ENCODE measurements at places on chromosomes 3 and 15. TPM values are rescaled to one million over a fixed set of nuclear protein-coding genes. Genes with fewer than 3 reads are reported as not detected.

The CPEB1 gene
- not detected for total RNA-seq

The WDR49 gene
- 0.47 TPM for total RNA-seq

The AGBL1 gene
- not detected for total RNA-seq

The ZNF501 gene
- total RNA-seq: 3.6 TPM

The U2SURP gene
- total RNA-seq: 123 TPM

The RTP3 gene
- total RNA-seq: not detected

The CPLX3 gene
- total RNA-seq: 0.19 TPM

The SEMA3B gene
- 0.37 TPM for total RNA-seq

GRCh38 chr3:73070675-73071575 is 9.5 kb downstream of the EBLN2 start:
- DNase-seq: no peak
- H3K27me3 ChIP-seq: no peaks in the 10 kb centered on the region
- H3K4me1 ChIP-seq: peaks cover 24% of the 10 kb centered on the region
- H3K36me3 ChIP-seq: peaks cover 4% of the 10 kb centered on the region
- H3K4me3 ChIP-seq: no peak overlapping the region

DNA sequence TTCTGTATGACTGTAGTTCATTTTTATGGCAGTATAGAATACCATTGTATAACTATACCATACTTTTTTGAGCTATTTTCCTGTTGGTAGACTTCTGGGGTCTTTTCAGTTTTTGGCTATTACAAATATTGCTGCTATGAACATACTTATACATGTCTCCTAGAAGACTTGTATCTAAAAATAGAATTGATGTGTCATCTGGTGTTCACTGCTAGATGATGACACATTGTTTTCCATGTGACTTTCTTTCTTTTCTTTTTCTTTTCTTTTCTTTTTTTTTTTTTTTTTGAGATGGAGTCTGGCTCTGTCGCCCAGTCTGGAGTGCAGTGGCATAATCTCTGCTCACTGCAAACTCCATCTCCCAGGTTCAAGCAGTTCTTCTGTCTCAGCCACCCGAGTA is 69.8 kb downstream of the SH3GL3 start:
- H3K4me1 ChIP-seq: no peaks in the 10 kb centered on the region
- H3K36me3 ChIP-seq: no peaks in the 10 kb centered on the region
- H3K27me3 ChIP-seq: peaks cover 3% of the 10 kb centered on the region
- no peak overlapping the region for H3K27ac ChIP-seq
- DNase-seq: no peak
- H3K4me3 ChIP-seq: no peak overlapping the region

- H3K4me1 ChIP-seq: no peaks in the 10 kb centered on the region
- H3K4me3 ChIP-seq: no peak overlapping the region
- peaks cover 6% of the 10 kb centered on the region for H3K27me3 ChIP-seq
- no peaks in the 10 kb centered on the region for H3K36me3 ChIP-seq
- no peak overlapping the region for H3K27ac ChIP-seq
- DNase-seq: no peak
Observed at GRCh38 chr3:124413989-124414598, 316.2 kb upstream of the UMPS start.

- H3K4me3 ChIP-seq: no peak overlapping the region
- H3K27ac ChIP-seq: no peak overlapping the region
- H3K36me3 ChIP-seq: peaks cover 13% of the 10 kb centered on the region
Observed at GRCh38 chr15:74642348-74642733, 26.7 kb downstream of the CLK3 start.

Data from activated CD4-positive, alpha-beta T cell treated with anti-CD3 and anti-CD28 coated beads, Interleukin-2, amount 10 ng/mL, durations not matched to agents 7 days and 5 days (primary cell).